Subcutaneous adipose tissue (tissue), 4 donors: ENCODE measurements at places on chromosomes 12 and 14. TPM values are rescaled to one million over a fixed set of nuclear protein-coding genes. Genes with fewer than 3 reads are reported as not detected.

HAL gene
- 5.5 TPM for total RNA-seq

IL31 gene
- total RNA-seq, result not detected

YY1 gene
- 50.2 TPM for total RNA-seq

ACSM4 gene
- not detected for total RNA-seq

CCDC60 gene
- total RNA-seq, result not detected

GSG1 gene
- not detected for total RNA-seq

TAS2R30 gene
- total RNA-seq, result 9.0 TPM

PKP2 gene
- total RNA-seq, result 46.7 TPM

GPR135 gene
- 8.2 TPM for total RNA-seq

AICDA gene
- 3.9 TPM for total RNA-seq

IGF1 gene
- total RNA-seq, result 354 TPM
